Amniotic stem cell (primary cell): ENCODE measurements at places on chromosomes 16 and 17.
A peak's percentile ranks its signal among the peaks of the same experiment; 100 is the strongest.

DNA sequence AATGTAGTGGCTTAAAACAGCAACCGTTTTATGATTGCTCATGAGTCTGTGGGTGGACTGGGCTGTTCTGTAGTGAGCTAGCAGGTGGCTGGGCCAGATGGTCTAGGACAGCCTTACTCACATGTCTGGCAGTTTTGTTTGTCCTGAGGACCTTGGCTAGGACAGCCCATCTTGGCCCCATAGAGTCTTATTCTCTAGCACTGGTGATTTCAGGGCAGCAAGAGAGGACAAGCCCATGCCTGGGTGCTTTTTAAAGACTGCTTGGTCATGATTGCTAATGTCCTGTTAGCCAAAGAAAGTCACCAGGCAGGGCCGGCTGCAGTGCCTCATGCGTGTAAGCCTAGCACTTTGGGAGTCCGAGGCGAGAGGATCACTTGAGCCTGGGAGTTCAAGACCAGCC lies 139.8 kb downstream of the KATNIP start:
- no peak for DNase-seq

DNA sequence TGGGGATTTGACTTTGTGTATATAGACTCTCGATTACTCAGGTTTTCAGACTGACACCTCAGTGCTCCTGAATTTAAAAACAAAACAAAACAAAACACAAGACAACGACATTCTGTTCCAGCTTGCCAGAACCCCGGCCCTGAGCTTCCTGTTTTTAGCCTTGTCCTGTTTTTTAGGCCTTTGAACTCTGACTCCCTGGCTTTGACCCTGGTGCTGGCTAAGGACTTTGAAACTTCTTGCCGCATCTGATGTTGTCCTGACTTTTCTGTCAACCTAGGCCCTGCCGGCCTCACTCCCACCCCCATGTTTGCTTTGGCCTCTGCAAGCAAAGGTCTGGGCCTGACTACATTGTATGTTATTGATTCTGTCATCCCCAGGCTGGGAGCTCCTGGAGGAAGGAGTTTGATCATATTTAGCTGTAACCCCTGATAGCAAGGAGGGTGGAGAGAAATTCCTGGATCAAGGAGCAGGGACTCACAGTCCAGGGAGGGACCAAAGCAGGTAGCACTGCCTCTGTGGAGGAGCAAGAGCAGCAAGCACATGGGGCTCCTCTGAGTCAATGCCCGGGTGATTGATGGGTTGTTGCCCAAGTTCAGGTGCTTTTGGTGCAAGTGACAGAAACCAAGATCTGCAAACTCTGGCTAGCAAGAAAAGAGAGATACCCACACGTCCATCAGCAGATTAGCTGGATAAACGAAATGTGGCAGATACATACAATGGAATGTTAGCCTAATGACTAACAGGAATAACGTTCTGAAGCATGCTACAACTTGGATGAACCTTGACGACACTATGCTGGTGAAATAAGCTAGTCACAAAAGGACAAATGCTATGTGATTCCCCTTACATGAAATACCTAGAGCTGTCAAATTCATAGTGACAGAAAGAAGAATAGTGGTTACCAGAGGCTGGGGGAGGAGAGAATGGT lies 7.7 kb downstream of the CCL16 start:
- DNase-seq: no peak

DNA sequence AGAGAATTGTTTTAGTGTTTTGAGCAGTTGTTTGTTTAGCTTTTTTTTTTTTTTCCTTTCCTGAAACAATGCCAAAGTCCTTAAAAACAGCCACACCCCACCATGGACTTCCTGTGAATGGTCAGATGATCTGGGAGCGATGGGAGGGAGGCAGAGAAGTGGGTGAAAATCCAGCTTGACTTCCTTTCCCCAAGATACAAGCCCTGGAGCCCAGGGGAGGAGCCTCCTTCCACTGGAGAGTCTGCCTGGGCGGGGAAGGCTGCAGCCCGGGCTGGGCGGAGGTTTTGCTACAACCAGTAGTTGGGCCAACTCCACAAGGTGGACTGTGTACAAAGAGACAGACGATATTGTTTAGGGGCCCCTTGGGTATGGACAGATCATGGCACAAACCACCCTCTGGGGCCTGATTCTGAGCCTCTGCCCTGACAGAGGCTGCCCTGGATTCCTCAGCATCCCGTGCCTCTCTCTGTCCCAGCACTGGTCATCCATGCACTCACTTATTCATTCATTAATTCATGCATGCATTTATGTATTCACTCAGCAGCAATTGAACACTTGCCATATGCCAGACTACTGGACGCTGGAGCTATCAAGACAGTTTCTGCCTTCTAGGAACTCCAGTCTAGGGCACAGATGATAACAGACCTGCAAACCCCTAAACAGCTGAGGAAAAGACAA lies 29.8 kb downstream of the WSB1 start:
- no peak for DNase-seq

DNA sequence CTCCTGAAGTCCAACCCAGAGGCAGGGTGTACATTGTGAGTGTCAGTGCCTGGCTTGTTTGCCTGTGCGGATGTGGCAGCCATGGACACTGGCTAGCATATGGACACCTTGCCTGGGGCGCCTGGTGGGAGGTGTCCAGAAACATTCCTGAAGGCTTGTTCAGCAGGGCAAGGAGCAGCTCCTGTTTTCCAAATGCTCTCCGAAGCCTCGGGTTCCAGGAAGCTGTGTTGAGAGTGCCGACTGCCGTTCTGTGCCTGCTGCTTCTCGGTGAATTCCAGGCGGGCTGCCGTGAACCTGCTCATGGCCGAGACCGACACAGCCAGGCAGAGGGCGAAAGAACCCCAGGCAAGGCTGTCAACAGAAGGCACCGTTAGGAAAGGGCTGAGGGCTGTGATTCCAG lies 10.9 kb upstream of the DHRS7C start:
- DNase-seq: no peak

DNA sequence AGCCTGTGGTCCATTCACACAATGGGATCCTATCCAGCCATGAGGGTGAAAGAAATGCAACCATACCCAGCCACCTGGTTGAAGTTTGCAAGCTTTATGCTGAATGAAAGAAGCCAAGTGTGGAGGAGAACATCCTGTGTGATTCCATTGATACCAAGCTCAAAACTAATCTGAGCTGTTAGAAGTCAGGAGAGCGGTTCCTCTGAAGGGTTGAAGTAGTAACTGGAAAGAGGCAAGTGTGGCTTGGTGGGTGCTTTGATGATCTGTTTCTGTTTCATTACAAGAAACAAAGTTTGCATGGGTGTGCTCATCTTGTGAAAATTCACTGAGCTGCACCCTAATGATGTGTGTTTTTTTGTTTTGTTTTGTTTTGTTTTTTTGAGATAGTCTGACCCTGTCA lies 99.4 kb downstream of the SALL1 start:
- no peak for DNase-seq

DNA sequence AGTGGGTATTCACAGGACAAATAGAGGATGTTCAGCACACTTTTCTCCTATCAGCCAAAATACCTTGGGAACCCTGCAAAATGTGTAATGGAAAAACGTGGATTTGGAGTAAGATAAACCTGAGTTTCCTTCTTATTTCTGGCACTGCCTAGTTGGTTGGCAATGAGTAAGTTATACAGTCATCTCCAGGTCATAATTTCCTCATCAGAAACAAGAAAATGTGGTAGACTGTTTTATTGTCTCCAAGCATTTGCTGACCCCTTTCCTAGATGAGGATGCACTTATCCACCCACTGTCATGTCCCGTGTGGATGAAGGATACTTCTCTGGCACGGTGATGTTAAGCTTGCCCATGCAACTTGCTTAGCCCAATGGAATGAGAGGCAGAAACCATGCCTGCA lies 458.0 kb downstream of the KIF2B start:
- DNase-seq: no peak

DNA sequence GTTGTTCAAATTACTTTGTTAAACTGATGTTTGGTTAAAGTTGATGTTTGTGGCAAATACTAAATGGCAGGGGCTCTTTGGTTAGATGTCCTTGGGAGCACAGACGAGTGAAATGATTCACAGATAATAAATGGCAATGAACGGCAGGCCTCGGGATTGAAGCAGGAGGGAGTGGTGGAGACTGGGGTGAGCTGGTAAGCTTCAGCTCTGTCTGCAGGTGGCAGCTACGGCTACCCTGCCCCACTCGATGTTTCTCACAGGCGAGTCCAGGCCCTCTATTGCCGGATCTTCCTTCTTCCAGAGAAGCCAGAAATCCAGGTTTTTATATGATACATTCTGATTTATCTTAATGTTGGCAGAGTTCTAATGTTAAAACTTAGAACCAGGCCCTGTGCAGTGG lies 144.8 kb upstream of the CACNG5 start:
- DNase-seq: no peak

- no peak for DNase-seq
Measured at GRCh38 chr17:21573961-21574610, 118.2 kb upstream of the KCNJ18 start.

- no peak for DNase-seq
Measured at GRCh38 chr17:7631398-7632380, 1.8 kb downstream of the SHBG start.

- DNase-seq: no peak
Measured at GRCh38 chr16:84485255-84486010, 19.0 kb downstream of the MEAK7 start.

GRCh38 chr17:76540381-76541300 lies 797 bp downstream of the PRCD start:
- DNase-seq: peak; percentile 89

DNA sequence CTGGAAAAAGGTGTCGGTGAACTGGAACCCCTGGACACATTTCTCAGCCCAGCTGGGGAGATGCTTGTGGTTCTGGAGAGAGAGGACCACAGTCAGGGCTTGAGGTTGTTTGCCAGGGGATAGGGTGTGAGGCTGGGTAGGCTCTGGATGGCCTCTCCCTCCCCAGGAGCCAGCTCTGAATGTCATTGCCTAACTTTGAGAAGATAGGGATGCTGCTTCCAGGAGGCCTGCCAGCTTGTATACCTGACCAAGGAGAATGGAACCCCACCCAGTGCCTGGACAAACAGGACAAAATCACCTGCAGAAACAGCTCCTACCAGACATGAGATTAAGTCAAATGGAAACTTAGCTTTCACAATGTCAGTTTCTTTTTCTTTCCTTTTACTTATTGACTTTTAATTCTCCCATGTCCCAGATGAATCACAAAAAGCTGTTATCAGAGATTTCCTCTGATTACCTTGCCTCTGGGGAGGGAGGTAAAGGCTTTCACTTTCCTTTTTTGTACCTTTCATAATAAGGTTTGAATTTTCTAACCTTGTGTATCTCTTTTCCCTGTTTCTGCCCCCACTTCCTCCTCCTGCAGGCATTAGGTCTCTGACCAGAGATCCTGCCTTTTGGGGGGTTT lies 29.8 kb upstream of the PLLP start:
- no peak for DNase-seq

GRCh38 chr17:17781591-17782496 lies 54.9 kb downstream of the SREBF1 start:
- DNase-seq: no peak

DNA sequence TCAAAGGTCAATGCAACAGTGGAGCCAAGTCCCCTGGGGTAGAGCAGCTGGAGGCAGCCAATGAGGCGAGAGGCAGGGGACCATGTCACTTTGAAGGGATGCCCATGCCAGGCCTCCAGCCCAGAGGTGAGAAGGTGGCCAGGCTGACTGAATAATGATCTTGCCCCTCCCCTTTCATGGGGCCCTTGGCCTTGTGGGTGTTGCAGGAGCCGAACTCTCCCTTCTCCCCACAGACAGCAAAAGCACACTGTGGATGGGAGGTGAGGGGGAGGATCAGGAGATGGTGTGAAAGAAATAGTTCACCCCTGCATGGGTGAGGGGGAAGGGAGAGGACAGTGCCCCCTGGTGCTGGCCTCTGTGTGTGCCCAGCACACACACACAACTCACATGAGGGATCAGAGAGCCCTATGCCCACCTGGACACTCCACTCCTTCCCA lies 15.8 kb upstream of the TBX21 start:
- no peak for DNase-seq

- no peak for DNase-seq
Measured at GRCh38 chr17:82214012-82214628, 1.5 kb upstream of the CCDC57 start.

DNA sequence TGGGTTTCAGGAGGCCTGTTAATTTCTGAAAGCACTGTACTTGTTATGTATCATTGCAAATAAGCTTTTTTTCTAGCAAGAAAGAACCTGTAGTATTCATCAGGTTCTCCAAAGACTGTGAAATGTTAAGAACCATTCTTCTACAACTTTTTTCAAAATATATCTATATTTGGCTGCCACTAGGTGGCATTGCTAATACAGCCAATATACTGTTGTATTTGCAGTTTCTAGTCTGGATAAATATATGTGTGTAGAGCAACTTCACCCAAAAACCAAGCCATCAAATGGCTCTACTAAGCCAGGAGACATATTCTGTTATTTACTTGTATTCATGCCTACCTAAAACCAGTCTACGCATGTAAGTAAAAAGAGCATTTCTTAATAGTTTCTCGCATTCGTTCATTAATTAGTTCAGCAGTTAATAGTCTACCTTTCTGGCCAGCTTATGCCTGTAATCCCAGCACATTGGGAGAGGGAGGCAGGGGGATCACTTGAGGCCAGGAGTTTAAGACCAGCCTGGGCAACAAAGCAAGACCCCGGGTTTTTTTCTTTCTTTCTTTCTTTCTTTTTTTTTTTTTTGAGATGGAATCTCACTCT lies 39.5 kb downstream of the VMP1 start:
- DNase-seq: no peak

GRCh38 chr16:14378131-14378551 lies 251.9 kb downstream of the PARN start:
- peak; percentile 66 for DNase-seq

- no peak for DNase-seq
Measured at GRCh38 chr16:50274326-50275097, 8.2 kb downstream of the ADCY7 start.

- DNase-seq: no peak
Measured at GRCh38 chr16:67030221-67030962, 1.4 kb downstream of the CBFB start.

DNA sequence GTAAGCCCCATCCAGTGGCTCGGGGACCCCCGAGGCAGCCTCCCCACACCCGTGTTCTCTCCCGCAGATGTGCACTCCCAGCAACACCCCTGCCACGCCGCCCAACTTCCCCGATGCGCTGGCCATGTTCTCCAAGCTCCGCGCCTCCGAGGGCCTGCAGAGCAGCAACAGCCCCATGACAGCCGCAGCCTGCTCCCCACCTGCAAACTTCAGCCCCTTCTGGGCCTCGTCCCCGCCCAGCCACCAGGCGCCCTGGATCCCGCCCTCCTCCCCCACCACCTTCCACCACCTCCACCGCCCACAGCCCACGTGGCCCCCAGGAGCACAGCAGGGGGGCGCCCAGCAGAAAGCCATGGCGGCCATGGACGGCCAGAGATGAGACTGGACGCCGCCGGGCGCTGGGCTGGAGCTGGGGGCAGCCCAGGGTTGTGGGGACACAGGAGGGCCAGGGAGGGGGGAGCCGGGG lies 5.0 kb downstream of the UBALD2 start:
- DNase-seq: no peak

GRCh38 chr17:34068571-34068970 lies 186.5 kb upstream of the CCL2 start:
- DNase-seq: no peak
